GM18507 (cell line): ENCODE measurements at places on chromosomes 4 and X.

- no peak for DNase-seq
Observed at GRCh38 chr4:74942251-74942917, 9.5 kb downstream of the PARM1 start.

DNA sequence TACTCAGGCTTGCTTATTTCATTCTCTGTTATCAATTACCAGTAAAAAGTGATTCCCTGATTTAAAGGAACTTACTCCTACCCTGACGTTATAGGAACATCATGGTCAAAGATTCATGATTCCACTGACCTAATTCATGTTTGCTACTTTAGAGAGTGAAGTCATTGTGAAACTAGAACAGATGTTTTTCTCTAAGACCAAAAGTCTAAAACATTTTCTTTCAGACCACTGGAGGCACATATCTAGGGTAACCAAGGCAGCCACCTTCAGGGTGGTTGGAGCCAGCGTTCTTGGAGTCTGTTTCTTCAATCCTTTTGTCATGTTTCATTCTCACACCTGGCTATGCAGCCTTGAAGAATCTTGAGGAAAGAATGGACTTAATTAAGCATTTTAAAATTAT lies 77.8 kb downstream of the GALNTL6 start:
- no peak for DNase-seq

- DNase-seq = no peak
Observed at GRCh38 chr4:90174621-90175023, 47.4 kb downstream of the CCSER1 start.

DNA sequence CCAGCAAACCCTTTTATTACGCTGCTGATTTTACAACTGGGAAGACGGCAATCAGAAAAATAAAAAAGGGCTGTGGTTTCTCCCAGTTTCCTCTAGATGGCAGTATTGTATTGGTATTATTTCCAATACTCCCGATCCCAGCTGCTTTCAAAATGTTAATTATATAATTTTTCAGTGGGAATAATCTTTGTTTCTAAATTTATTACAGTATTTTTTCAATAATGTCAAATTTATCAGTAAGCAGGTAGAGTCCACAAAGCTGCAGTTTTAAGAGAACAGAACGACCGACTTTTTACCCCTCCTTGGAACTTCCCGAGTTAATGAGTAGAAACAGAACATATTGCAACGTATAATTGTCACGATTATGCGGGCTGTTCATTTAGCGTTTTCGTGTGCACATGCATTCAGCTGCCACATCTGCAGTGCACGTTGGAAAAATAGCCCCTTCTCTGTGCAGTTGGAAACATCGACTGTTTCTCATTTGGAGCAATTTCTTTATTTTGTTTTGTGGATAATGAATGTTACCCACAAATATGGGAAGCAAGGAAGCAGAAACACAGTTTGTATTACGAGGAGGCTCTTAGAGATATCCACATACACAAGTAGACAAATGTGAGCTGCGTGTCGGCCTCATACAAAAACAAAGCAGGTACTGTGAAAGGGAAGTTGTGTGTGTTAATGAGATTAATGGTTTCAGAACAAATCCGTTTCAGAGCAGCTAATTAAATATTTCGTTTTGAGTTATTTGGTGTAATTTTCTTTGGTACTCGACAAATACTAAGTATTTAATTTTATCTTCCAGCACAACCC lies 188.0 kb downstream of the STIM2 start:
- DNase-seq = peak; percentile 37

GRCh38 chrX:133609166-133609565 lies 193.9 kb upstream of the GPC4 start:
- DNase-seq = no peak

DNA sequence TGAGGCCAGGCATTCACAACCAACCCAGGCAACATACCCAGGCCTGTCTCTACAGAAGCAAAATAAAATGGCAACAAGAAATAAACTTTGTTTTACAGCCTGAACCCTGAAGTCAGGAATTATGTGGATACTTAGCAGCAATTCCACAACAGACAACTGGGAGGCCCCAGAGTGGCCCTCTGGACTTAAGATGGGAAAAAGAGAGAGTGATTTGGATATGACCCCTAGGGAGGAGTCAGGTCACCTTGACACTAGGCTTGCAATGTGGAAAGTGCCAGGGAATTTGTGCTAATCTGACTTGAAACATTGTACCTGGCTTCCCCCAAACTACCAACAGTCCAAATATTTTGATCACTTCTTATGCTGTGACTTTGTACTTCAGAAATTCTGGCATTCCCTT lies 193.1 kb downstream of the PARM1 start:
- DNase-seq = no peak

DNA sequence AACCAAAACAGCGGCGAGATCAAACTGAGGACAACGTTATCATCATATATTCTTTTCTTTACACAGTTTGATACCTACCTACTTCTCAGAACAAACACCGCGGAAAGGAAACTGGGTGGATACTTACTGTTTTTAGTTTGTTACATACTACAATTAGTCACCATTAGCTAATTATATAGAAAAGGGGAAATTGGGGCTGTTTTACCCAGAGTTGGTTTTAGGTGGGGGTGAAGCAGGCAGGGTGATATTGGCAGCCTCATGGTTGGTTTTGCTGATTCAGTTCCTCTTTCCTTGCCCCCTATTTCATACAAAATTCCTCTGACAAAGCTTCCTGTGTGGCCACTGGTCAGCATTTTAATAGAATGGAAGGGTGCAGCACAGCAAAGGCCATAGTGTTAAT lies 77.8 kb downstream of the SORBS2 start:
- DNase-seq = peak; percentile 45

DNA sequence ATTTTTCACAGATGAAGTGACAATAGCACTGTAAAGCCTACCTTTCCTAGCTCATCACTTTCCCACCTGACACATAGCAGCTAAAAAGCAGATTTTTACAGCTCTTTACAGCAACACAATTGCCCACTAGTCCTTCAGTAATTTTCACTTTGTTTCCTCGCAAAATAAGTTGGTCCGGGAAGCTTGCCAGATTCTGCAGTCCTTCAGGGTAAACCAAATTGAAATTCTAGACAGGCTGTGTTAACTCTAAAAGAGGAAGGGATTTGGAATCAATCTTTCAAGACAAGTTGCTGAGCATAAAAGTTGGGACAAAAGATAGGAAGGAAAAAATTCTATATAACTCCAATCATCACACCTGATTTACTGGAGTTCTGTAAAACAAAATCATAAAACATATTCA lies 8.7 kb downstream of the C1QTNF7 start:
- DNase-seq = no peak

GRCh38 chrX:13050151-13050550 lies 5.7 kb upstream of the FAM9C start:
- no peak for DNase-seq

DNA sequence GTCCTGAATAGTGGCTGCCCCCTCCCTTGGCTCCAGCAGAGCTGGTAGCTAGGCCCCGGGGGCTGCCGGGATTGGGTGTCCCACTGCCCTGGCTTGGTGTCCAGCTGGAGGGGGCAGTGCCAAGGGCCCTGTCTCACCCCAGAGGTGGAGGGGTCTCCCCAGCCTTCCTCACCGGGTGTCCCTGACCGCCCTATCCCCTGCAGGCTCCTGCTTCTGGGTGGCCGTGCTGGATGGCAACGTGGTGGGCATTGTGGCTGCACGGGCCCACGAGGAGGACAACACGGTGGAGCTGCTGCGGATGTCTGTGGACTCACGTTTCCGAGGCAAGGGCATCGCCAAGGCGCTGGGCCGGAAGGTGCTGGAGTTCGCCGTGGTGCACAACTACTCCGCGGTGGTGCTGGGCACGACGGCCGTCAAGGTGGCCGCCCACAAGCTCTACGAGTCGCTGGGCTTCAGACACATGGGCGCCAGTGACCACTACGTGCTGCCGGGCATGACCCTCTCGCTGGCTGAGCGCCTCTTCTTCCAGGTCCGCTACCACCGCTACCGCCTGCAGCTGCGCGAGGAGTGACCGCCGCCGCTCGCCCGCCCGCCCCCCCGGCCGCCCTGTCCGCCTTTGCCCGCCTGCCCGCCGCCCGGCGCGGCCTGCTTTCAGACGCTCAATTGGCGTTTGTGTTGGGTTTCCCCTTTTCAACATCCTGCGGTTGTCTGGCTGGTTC lies 4.6 kb downstream of the NAT8L start:
- DNase-seq = no peak

DNA sequence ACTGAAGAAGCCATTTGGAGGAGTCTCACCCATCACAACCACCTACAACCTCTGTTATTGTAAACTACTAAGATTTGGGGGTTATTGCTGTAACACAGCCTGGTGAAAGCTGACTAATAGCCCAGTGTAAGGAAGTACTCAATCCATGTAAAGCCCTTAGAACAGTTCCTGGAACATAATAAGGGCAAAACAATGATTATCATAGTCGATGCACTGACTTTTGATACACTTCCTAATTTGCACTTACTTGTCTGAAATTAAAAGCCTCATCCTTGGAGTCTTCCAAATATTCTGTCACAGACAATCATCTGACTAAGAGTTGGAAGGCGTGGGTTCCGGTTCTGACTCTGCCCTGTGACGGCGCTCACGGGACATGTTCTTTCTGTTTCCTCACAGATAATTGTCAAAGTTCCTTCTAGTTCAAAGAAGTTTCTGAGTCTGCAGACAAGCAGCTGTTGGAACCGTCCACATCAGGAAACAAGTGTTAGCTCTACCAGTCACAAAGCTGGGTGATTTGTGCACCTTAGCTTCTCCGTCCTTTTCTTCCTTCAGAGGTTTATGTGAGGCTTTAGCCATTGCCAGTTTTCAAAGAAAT lies 33.4 kb upstream of the RASGEF1B start:
- DNase-seq = no peak

GRCh38 chrX:118652717-118653116 lies 74.7 kb upstream of the IL13RA1 start:
- DNase-seq = no peak

- no peak for DNase-seq
Observed at GRCh38 chr4:41538017-41538733, at the start of gene LIMCH1. Gene LIMCH1 (plus strand): TSS chr4:41538157. CDS start chr4:41605996, 67,839 bp downstream.

DNA sequence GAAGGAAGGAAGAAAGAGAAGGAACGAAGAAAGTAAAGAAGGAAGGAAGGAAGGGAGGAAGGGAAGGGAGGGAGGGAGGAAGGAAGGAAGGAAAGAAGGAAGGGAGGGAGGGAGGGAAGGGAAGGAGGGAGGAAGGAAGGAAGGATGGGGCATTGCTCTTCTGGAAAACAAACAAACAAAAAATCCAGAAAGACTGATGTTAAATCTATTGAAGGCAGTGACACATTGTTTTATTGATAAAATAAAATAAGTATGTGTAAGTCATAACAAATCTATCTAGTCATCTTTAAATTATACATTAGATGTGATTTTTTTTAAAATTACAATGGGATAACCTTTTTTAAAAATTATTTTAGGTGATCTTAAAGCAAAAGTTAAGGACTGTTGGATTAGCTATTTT lies 1245.5 kb downstream of the STIM2 start:
- DNase-seq = no peak

DNA sequence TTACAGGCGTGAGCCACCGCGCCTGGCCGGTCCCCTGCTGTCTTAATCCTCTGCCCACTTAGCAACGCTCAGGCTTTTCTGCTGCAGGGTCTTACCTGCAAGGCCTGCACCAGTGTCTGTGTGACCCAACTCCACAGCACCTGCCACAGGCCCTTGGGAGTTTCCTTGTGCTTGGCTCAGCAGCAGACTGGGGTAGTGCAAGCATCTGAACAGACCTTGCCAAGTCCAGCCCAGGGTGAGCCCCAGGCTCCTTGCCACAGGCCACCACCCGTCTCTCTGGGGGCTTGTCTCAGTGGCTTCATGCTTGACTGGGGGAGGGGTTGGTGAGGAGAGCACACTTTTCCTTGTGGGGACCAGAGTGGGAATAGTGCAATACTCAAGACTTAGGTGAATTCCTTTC lies 87.0 kb downstream of the FAM193A start:
- DNase-seq = no peak

DNA sequence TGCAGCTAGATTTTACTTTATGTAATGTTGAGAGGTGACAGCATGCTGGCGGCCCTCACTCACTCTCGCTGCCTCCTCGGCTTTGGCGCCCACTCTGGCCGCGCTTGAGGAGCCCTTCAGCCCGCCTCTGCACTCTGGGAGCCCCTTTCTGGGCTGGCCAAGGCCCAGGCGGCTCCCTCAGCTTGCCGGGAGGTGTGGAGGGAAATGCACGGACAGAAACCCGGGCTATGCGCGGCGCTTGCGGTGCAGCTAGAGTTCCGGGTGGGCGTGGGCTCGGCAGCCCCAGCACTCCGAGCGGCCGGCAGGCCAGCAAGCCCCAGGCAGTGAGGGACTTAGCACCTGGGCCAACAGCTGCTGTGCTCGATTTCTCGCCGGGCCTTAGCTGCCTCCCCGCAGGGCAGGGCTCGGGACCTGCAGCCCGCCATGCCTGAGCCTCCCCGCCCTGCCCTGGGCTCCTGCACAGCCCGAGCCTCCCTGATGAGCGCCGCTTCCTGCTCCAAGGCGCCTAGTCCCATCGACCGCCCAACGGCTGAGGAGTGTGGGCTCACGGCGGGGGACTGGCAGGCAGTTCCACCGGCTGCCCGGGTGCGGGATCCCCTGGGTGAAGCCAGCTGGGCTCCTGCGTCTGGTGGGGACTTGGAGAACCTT lies 128.7 kb downstream of the GASK1B start:
- DNase-seq = no peak

DNA sequence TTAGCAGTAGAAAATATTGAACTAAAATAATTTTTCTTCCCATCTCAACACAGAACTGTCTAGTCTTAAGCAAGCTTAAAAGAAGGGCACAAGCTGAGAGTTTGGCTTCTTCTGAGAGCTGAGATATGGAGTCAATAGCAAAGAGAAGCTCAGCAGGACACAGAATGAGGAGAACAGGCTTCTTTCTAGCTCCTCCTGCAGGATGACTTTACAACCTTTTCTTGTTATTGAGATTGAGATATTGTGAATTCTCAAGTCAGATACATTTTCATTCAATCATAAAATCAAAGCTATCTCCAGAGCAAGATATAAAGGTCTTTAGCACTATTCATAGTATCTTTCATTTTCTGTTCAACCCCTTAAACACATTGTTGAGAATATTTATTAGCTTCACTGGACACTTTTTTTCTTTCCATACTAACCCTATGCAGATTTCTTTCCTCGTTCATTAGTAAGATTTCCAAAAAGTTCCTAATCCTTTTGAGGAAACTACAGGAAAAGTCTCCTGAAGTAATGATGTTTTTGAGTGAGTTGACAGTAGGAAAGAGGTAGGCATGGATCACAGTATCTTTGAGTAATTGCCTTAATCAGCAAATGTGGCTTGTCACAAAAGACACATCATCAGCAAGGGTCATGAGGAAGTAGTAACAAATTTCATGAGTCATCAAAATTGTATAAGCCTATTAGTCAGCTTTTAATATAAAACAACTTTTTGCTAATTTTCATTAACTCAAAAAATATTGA lies 17.8 kb upstream of the CXCL3 start:
- DNase-seq = no peak

DNA sequence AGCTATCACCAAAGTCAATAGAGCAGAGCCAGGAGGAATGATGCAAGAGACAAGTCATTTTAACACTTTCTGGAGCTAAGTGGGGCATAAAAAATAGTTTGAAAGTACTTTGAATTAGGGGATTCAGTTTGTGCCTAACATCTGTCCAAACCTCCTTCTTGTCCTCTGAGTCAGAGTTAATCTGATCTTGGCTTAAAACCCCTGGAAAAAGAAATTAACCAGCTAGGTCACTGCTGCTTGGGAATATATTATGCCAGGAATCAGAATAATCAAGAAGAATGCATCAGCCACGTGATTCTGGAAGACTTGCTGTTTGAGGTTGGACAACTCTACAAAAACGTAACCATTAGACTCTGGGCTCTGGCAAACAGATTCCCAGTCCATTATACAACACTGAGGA lies 45.3 kb upstream of the EDA2R start:
- DNase-seq = no peak
